ENCODE measurements at places on chromosomes 12 and 14.

- DNase-seq: no peak
Measured at GRCh38 chr12:106511365-106511764, 71.4 kb upstream of the RFX4 start.

DNA sequence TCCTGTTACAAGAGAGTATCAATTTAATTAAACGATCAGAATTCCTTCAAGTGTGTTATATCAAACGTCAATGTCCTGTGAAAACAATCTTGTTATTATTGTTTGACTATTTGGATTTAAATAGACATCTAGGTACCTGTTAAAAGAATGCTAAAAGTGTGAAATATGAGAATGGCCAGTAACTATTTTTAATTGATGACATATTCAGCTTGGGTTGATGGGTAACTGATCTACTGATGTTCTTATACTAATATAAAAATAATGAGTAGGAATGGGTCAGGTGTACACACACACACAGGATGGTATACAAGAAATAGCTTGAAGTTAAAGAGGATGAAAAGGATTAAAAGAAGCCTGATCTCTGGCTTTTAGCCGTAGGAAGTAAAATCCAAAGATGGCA is 146.0 kb downstream of the SLC38A4 start:
- DNase-seq: no peak

DNA sequence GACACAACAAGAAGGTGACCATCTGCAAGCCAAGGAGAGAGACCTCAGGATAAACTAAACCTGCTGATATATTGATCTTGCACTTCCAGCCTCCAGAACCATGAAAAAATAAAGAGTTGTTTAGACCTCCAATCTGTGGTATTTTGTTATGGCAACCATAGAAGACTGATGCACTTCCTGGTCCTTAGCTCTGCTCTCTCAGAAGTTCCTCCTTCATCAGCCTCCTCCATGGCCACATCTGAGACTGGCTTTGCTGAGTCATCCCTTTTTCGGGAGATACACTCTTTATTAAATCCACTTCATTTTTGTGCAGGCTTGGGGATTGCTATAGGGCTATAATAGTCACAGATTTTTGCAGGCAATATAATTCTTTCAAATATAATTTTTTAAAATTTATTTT is 89.6 kb upstream of the ATF7IP start:
- no peak for DNase-seq

DNA sequence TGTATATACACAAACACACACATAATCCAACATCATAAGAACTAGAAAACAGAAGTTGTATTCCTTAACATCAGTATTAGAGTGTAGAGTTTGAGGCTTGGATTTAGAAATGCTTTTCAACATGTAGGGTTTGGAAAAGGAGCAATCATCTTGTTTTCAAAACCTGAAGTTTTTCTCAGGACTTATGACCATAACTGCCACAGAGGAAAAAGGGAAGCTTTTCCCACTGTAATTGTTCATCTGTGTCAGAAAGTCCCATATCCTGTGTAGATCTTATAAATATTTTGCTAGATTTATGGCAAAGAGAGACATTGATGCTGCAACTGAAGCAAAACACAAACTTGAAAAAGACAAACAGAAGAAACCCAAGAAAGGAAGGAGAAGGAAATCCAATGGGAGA is 115.7 kb downstream of the GRIP1 start:
- no peak for DNase-seq

GRCh38 chr12:105253866-105254513 is 18.0 kb upstream of the APPL2 start:
- no peak for DNase-seq

Measured in cortex of kidney (tissue), 1 donor.